ENCODE measurements at places on chromosomes 5 and 9.

GRCh38 chr5:14400085-14400484 lies 181.5 kb upstream of the OTULINL start:
- no peak for DNase-seq

- DNase-seq, result peak; percentile 81
These were observed 104.0 kb upstream of the ZNF366 start for GRCh38 chr5:72611118-72611730.

GRCh38 chr5:147481376-147481775 lies 28.5 kb downstream of the DPYSL3 start:
- DNase-seq, result no peak

DNA sequence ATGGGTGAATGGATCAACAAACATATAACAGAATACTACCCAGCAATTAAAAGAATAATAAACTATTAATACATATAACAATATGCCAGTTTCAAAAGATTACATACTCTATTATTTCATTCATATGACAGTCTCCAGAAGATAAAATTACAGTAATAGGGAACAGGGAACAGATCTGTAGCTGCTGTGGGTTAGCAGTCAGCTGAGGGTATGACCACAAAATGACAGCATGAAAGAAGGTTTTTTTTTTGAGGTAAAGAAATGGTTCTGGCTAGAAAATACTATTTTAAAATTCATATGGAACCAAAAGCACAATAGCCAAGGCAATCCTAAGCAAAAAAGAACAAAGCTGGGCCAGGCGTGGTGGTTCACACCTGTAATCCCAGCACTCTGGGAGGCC lies 73.0 kb upstream of the NR5A1 start:
- DNase-seq, result no peak

GRCh38 chr5:74173241-74173640 lies 467.3 kb downstream of the ENC1 start:
- no peak for DNase-seq

DNA sequence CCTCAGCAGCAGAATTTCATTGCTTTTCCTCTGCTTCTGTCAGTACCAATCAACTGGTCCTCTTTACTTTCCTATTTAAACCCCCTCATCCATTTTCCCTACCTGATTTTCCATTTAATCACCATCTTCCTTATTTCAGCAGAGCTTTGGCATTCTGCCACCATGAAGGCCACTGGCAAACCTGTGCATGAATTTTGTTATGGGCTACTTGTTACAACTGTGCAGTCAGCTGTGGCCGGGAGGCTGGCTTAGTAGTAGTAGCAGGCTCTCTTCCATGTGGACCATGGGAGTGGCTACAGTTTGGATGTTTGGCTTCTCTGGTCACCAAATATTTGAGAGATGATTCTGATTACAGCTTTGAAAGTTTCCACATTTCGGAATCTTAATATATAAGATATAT lies 976.6 kb upstream of the SEMA6A start:
- DNase-seq, result peak; percentile 18

DNA sequence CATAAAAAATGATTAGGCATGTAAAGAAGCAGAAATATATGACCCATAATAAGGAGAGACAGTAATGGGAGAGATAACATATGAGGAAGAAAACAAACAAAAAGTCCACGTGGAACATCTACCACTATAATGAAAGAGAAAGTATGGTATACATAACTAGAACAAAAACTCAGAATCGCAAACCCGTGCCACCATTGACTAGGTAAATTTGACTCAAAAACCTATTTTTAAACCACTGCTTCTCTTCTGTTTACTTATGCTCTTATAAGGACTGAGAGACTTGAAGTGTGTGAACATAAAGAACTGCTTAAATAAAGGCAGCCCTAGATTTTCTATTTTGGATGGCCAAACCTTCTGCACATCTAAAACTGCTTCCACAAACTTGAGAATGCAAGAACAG lies 330.7 kb downstream of the CAAP1 start:
- DNase-seq, result no peak

DNA sequence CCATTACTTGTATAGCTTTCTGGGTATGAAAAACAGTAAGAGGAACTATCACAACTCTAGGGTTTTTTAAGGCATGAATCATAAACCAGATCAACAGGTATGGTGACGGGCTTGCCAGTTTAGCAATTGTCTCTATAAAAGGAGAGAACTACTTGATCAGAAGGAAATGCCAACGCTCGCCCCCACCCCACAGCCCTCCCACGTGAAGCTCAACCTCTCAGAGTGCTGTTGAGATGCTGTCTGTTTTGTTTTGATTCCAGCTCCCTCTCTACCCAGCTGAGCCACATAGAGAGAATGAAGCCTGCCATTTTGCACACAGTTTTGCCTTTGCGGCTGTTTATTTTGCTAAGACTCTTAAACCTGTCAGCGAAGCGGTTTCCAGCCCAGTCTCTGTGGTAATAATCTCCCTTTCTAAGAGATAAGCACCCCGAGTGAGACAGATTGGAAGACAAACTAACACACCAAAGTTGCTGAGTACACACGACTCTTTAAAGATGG lies 257.9 kb upstream of the ANKRD55 start:
- DNase-seq, result no peak

DNA sequence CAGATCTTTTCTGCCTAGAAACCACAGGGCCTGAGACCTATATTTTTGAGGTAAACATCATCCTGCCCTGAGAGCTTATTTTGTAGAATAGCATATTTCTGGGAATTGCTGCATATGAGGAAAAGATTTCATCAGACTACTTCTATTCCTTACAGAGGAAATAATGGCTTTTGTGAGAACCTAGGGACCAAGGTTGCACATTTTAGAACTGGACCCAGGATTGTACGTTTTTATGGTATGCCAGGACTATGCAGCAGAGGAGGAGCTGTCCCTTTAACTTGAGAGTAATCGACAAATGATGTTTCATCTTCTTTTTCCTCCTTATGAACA lies 2.2 kb upstream of the ALDH1A1 start:
- no peak for DNase-seq

DNA sequence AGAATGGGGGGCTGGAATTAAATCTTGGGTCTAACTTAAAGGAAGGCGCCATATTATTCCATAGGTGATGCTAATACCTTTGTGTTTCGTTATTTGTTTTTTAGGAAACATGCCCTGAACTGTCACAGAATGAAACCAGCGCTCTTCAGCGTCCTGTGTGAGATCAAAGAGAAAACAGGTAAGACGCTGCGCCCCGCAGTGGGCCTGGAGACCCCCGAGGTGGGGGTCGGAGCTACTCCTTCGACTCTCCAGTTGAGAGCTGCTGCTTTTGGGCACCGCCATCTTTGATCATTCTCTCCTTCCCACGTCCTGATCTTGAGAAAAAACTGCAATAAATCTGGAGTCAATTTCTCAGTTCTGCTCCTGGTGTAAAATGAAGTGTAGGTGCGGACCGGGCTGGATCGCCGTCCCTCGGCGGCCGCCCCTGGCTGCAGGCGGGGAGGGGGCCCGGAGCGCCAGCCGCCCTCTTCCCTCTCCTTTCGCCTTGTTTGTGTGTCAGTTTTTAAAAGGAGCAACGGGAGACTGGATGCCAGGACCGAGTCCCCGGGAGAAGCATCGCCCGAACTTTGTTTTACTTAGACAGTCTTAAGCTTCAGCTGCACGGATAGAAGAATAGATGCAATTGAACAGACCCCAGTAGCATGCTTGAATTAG lies 1.4 kb downstream of the PBX3 start:
- peak; percentile 63 for DNase-seq

Measured in Right ventricle myocardium inferior (tissue), 1 donor.